ENCODE measurements at places on chromosomes 2 and 18.

GRCh38 chr2:28621172-28622100 lies 125.6 kb downstream of the PLB1 start:
- DNase-seq = peak; percentile 93

- peak; percentile 25 for DNase-seq
Measured at GRCh38 chr2:205766779-205767359, 84.6 kb downstream of the NRP2 start.

DNA sequence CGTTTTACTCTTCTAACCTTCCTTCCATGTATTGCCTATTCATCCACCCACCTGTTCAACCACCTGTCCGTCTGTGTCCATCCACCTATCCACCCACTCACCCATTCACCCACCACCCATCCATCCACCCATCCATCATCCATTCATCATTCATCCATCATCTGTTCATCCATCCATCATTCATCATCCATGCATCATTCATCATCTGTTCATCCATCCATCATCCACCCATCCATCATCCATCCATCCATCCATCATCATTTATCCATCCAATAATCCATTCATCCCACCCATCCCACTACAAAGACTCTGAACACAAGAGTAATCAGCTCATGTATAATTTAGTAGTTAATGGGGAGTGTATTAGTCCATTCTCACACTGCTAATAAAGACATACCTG lies 78.0 kb downstream of the ACOXL start:
- DNase-seq = no peak

- no peak for DNase-seq
Measured at GRCh38 chr18:76572518-76573247, 77.6 kb upstream of the ZNF516 start.

DNA sequence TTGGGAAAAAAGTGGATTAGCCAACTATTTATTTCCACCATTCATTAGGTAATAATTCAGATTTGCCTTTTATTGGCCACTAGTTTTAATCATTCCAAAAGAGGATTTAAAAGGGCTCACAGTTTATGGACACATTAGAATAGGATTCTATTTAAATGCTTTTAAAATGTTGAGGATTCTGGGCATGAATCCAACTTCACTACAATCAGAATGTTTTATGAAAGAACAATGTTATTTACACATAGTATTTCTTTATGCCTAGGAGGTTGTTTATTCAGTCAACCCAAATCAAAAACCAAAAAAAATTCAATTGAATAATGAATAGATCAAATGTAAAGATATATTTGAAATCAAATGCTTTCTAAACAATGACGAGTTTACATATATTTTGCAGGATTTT lies 232.2 kb downstream of the GULP1 start:
- no peak for DNase-seq

DNA sequence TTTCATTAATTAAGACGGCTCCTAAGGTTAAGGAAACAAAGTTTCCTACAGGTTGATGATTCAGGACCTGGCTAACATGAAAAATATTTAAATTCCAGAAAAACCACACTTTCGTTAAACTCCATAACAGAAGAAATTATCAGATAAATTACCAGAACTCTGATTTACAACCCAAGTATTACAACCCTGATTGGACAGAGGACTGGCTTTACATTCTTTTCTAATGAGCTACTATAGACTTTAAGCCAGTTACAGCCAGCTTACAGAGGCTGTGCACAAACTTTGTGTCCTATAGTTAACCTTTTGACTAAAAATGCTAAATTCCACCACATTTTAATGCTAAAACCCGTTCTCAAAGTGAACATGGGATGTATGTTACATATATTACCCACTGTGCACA lies 458.6 kb downstream of the KCNJ3 start:
- no peak for DNase-seq

DNA sequence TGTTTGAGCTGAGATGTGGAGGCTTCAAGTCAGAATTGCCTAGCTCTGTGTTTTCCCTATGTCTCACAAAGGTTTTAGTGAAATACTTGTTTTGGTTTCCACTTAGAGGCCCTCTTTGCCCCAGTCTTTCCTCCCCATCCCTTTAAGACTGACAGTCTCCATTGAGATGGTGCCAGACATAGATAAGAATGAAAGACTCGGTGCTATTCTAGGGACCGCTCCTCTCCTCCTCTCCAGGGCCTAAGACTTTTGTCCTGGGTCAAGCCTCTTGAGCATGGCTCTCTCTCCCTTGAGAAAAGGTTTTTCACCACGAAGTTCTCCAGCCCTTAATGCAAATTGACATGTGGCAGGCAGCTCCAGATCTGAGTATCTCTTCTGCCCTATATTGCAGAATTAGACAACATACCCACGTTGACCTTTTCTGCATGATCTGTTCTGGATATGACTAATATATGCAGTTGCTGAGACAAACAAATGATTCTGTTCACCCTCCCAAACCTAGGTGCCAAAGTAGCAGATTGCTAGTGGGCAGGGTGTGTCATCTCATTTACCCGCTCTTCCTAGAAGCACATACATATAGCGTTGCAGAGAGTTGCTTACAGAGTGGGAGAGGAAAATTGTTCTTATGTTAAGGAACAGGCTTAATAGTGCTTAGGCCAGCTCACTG lies 47.5 kb upstream of the ACSL3 start:
- DNase-seq = no peak

DNA sequence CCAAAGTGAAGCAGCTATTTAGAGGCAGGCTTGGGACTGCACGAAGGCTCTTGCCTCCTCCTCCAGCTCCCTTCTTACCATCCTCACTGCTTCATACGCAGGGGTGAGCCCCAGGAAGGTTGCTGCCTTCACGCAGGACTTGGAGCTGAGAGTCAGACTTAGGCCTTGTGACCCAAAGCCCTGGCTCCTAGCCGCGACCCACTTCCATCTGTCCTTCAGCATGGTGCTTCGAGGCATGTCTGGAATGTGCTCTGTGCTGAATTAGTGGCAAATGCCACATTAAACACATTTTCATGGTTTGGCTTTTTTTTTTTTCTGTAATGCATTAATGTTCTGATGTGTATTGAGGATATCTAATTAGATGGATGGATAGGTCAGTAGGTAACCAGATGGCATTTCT lies 37.5 kb downstream of the ITGB1BP1 start:
- DNase-seq = no peak

- no peak for DNase-seq
Measured at GRCh38 chr18:12295389-12296086, 12.5 kb upstream of the TUBB6 start.

- DNase-seq = no peak
Measured at GRCh38 chr2:234146087-234146826, 95.8 kb downstream of the SPP2 start.

DNA sequence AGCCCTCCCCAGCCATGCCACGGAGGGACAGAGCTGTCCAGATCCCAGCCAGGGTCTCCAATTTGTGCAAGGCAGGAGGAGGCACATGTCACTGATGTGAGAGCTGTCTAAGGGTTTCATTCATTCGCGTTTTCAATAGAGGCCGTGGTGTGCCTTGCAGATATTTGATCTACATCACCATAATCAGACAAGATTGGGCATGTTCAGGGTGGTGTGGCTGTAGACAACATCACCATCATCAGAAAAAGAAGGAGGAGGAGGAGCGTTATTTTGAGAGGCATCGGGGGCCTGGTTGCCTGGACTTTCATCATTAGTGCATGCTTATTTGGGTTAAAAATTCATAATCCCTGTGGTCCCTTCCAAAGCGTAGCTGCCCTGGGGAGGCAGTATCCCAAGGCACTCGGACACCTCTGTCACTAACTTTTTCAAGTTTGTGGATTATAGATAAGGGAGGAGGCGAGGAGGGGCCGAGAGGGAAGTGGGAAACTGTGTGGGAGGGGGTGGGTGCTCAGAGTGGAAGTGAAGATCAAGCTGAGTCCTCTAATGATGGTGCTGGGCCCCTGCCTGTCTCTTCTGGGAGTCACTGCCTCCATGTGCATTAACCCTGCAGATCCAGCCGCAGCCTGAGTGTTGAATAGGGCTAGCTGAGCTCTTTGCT lies 194.1 kb downstream of the CTIF start:
- no peak for DNase-seq

- DNase-seq = no peak
Measured at GRCh38 chr2:147542351-147542750, 302.5 kb upstream of the ACVR2A start.

DNA sequence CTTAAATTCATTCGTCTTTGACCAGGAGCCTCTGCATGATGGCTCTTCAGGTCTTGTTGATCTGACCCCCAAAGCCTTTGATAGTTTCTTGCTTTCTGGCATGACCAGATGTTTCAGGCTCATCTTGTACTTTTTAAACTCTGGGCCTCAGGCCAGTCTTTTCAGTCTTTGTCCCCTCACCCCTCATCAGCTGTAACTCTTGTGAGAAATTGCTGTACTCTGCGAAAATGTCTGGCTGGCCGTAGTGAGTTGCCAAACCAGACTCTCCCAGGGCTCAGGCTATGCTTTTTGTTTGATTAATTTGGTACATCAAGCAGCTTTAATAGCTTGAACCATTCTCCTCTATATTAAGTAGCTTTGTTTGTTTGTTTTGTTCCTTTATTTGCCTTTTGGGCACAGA lies 75.9 kb downstream of the BABAM2 start:
- no peak for DNase-seq

- no peak for DNase-seq
Measured at GRCh38 chr2:146417942-146418341, 1426.9 kb upstream of the ACVR2A start.

DNA sequence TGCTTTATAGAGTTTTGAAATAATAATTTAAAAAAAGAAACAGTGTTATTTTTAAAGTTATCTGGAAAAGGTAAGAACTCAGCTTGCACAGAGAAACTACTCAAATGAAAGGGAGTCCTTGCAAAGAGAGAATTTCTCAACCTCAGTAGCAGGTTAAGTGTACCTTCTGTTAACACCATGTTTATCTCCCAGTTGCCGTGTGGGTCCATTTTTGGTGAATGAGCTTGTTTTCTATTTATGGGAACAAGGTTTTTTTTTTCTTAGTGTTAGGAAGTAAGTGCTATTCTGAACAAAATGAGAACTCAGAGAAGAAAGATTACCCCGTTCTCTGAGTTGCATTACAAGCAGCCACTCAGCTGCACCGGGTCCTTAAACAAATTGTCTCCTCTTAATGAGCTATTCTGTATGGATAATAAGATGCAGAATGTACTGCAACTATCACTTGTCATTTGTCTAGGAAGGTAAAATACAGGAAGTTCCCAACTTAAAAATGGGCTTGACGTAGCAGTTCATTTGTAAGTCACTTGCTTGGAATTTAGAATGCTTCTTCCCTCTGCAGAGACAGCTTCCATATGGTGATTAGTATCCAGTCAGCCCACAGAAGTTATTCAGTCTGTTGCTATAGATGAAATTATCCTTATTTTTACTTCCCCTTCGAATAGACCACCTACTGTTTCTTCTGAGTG lies 74.9 kb downstream of the LTBP1 start:
- DNase-seq = no peak

DNA sequence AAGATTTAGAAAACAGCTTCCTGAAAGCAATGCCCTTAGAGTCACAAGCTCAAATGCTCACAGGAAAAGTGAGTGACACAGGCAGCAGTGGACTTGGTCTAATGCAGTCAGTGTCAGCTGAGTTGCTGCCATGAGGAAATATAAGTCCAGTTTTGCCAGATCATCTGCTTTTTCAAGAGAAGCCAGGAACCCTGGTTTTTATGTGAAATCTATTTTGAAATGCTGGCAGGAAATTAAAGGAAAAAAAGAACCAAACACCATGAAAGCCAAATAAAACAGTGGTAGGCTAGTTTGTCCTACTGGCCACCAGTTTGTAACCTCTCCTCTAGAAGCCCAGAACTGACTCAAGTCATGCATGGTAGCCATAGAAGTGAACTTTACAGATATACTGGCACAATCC lies 109.2 kb downstream of the THADA start:
- DNase-seq = no peak

GRCh38 chr2:178322068-178322467 lies 127.8 kb downstream of the OSBPL6 start:
- DNase-seq = no peak

- no peak for DNase-seq
Measured at GRCh38 chr2:23401427-23402204, 16.6 kb downstream of the KLHL29 start.

DNA sequence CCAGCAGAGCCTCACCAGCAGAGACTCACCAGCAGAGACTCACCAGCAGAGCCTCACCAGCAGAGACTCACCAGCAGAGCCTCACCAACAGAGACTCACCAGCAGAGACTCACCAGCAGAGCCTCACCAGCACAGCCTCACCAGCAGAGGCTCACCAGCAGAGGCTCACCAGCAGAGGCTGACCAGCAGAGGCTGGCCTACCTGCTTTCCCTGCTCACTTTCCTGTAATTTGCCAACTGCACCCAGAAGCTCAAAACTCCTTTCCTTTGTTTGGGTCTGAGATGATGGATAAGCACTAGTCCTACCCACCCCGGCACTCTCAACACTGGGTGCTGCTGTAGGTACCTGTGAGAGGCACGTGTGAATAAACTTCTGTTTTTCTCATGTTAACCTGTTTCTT lies 36.4 kb upstream of the PXDN start:
- no peak for DNase-seq

DNA sequence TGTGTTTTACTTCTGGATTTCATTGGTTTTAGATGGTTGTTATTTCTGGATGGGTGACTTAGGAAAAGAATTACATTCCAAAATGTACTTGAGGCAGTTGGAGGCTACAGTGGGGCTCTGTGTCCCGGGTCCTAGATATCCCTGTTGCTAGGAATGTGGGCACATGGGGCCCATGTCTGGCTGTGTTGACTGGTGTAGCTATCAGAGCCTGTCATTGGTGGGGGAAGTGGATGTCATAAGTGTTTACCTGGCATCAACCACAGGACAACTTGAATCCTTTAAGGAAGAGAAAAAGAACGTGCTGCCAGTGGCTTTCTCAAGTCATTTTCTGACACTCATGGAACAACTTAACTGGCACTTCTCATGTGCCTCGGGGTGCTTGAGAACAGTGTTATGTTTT lies 30.4 kb downstream of the IL18R1 start:
- DNase-seq = no peak

- no peak for DNase-seq
Measured at GRCh38 chr18:45090526-45091140, 409.9 kb downstream of the SETBP1 start.

- no peak for DNase-seq
Measured at GRCh38 chr18:74326231-74326630, 10.6 kb downstream of the C18orf63 start.

- no peak for DNase-seq
Measured at GRCh38 chr2:218039171-218039570, 29.9 kb upstream of the RUFY4 start.

DNA sequence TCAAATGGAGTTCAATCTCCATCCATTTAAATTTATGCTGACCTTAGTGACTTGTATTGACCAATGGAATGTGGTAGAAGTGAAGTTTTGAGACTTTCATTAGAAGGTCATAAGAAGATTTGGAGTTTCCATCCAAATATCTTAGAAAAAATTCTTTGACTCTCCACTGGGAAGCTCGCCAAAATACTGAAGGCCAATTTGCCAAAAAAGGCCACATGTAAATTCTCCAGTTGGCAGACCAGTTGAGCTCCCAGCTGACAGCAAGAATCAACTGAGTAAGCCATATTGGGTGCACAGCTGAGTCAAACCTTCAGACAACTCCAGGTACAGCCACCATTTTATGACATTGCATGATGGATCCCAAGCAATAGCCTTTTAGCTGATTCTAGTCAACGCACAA lies 228.3 kb upstream of the SETBP1 start:
- no peak for DNase-seq

- DNase-seq = no peak
Measured at GRCh38 chr2:224736227-224736626, 20.1 kb upstream of the CCDC195 start.

Measured in CD8-positive, alpha-beta memory T cell (primary cell).